ENCODE measurements at places on chromosomes 6 and 20.

DNA sequence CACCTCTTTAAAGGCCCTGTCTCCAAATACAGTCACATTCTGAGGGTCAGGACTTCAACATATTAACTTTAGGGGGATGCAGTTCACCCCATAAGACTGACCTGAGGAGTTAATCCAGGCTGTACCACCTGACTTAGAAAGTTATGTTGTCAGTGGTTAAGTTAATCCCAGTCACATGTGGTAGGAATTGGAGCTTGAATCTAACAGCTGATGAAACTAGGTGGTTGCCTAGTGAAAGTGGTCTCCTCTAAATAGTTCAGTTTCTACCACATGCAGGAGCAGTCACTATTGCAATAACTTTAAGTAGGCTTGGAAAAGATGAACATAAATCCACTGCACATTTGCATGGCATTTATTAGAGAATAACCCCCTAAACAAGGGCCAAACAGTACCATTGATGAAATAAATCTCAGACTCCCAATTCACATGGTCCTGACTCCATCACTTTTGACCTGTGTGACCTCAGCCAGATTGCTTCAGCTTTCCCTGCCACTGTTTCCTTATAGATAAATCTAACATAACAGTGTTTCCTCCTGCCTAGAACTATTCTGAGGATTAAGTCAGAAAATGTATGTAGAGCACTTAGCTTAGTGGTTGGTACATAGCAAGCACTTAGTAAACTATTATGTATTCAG lies 20.1 kb downstream of the SAMD5 start:
- no peak for DNase-seq

DNA sequence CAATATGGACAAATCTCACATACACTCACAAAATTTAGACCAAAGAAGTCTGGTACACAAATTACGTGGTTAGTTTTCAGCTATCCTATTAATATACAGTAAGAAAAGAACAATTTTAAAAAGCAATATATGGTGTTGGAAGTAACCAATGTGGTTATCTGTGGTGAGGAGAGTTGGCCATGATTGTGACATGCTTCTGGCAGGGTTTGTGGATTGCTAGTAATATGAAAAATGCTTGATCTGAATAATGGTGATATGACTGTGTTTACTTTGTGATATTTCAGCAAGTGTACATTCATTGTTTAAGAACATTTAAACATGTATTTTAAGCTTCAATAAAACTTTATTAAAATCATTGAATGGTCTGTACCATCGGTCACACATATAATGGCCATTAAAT lies 99.1 kb downstream of the ADGB start:
- DNase-seq: no peak

- peak; percentile 31 for DNase-seq
Observed at GRCh38 chr6:122869437-122870024, 80.5 kb downstream of the SMPDL3A start.

DNA sequence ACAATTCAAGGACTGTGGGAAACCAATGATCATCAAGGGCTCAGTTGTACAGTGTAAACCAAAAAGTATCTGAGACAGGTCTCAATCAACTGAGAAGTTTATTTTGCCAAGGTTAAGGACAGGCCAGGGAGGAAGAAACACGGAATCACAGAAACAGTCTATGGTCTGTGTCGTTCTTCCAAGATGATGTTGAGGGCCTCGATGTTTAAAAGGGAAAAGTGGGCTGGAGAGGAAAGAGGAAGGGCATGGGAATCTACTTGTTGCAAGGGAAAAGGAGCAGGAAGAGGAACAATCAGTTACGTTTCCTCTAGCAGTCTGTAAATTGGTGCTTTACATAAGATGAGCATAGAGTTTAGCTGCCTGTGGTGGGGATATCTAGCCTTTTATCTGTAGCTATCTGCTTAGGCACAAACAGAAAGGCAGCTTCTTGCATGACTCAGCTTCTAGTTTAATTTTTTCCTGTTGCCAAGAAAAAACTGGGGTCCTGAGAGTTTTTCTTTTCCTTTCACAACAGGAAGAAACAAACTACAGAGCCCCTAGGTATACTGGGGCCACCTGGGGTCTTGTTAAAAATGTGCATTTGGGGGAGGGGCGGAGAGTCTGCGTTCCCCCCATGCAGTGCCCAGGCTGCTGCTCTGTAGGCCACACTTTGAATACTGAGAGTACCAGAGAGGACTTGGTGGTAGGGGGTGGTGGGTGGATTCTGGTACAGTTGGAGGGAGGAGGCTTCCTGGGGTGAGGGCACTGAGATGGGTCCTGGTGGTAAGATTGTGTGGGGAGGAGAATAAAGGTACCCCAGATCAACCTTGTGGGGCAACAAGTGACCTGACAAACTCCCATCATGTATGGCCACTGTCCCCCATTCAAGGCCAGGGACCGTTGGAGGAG lies 35.3 kb upstream of the EZR start:
- peak; percentile 67 for DNase-seq

DNA sequence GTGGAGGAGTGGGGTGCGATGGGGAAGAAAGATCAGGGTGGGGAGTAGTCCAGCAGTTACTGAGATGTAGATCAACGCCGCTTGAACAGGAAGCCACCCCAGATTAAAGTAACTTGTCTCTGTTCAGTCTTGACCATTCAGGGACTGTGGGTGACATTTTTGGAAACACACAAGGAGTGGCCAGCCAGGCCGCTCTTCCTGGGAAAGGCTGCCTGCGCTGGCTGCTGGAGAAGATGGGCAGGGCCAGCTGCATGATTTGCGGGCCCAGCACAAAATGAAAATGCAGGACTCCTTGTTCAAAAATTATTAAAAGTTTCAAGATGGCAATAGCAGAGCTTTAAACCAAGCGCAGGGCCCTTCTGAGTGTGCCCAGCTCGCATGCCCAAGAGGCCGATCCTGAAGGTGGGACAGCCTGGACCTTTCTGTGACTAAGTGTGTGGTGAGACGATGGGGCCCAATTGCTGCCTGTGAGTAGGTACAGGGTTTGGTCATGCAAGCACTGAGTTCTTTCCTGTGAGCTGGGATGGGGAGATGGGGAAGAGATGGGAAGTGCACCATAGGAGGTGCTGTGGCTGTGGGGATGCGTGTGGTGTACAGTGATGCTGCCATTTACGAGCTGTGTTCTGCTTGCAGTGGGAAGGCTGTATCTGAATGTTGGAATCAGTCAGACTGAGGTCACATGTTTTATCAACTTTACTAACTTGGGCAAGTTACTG lies 51.3 kb downstream of the DAAM2 start:
- peak; percentile 48 for DNase-seq

DNA sequence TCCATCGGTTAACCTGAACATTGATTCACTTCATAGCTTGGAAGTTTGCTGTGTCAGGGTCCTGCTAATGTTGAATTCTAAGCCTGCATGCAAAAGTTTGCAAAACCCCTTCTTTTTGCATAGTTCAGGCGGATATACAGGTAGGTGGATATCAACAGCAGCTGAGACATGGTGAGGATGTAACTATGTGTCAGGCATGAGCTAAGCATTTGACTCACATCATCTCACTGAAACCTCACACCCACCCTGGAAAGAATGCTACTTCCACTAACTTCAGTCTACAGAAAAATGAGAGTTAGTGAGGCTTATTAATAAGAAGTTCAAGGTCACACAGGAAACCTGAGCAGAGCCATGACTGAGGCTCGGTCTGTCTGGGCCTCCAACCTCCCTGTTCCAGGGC lies 276.9 kb downstream of the BMP7 start:
- DNase-seq: peak; percentile 16

DNA sequence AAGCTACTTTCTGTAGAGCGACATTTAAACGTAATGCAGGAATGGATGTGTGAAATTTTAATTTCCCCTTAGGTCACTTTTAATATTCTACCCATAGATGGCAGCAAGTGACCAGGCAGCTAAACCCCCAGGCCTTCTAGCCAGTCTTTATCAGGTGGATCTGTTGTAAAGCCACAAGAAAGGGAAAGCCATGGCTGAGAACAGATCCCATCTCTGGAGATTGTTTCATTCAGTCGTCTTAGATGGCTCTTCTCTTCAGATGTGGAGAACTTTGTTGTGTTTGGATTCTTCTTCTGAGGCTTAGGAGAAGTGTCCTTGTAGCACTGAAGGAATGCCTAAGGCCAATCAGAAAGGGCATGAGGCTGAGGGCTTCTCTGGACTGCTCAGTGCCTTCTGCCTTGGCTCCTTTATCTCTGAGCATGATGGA lies 15.8 kb upstream of the RNF182 start:
- peak; percentile 65 for DNase-seq

DNA sequence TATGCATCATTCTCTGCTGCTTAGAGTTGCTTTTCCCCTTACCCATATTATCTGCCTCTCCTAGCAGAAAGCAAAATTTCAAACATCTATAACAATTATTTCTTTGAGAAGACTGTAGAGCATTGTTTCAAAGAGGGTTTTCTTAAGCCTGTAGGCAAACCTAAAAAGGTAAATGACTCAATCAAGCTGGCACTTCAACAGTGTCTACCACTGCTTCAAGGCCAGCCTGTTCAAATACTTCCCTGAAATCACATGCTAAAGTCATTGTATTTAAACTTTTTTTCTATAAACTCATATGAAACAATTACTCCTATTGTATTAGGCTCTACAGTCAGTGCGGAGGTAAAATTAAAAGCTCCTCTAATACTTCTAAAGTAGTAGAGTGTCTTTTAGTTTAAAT lies 87.1 kb downstream of the OGFRL1 start:
- DNase-seq: no peak

- no peak for DNase-seq
Observed at GRCh38 chr6:145275787-145276186, 459.5 kb downstream of the EPM2A start.

DNA sequence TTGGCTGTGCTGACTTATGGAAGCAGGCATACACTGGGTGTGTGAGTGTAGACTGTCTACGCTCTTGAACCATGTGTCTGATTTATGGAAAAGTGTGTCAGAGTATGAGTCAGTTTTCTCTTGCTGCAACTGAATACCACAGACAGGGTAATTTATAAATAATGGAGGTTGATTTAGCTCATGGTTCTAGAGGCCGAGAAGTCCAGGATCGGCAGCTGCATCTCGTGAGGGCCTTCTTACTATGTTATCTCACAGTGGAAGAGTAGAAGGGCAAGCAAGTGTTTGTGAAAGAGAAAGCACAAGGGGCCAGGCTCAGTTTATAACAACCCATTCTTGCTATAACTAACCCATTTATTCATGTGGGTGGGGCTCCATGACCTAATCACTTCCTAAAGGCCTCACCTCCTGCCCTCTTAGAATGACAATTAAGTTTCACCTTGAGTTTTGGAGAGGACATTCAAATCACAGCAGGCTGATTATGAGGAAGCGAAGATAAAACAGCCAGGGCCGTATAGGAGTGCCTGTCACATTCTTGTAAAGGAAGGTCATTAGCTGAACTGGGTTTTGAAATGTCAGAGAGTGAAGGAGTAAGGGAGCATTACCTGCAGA lies 6.7 kb downstream of the GPR31 start:
- DNase-seq: no peak

GRCh38 chr6:137950581-137950980 lies 83.5 kb downstream of the TNFAIP3 start:
- DNase-seq: no peak

DNA sequence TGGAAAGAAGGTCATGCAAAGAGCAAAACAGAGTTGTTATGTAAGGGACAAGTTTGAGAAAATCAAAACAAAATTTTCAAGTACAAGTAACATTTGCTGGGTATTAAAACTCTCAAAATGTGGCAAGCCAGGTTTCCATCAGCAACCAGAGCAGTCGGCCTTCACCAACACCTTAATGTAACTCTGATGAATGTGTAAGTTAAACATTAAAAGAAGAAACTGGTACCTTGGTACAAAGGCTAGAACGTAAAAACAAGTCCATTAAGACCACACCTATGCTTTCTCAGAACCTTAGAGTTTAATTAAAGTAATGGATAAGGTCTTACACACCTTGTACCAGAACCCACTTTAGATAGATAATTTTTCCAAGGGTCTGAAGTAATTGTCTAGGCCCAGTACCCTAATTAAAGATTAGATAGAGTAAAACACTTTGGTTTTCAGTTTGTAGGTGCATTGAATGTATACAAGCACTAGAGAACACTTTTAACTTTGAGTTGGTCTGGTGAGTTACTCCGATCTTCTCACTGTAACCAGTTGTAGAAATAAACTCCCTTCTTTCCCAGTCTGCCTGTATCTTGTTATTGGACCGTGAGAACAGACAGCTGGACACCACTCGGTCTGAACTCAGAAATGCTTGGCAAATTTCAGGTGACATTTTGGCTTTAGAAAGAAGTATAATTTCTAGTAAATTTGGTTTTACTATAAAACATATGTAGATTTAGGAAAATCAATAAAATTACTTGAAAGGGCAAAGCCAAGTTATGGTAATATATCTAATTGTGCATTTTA lies 319.4 kb downstream of the HTR1B start:
- DNase-seq: no peak

DNA sequence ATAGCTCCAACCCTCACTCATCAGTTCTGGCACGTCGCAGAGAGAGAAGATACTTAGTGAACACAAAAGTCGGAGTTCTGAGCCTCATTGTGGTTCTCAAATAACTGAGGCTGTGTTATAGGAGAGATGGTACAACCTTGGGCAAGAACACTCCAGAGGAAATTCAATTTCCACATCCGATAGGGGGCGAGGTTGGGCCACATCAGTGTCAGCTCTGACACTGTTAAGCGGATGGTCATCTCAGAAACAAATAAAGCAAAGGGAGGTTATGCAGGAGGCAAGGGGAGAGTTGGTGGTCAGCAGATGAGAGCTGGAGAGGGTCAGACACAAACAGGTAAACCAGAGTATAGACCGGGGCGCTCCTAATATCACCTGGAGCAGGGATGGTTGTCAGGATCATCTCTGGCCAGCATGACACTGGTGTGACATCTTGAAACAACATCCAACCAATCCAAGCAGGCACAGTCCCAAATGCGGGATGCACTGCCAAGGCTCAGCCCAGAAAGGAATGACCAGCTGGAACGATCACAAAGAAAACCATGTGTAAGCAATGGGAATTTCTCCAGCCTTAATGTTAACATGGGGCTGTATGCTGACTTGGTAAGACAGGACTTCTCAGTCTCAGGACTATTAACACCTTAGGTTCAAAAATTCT lies 331.8 kb downstream of the HACE1 start:
- peak; percentile 33 for DNase-seq

- DNase-seq: peak; percentile 82
Observed at GRCh38 chr6:25202504-25202903, 76.7 kb upstream of the CARMIL1 start.

DNA sequence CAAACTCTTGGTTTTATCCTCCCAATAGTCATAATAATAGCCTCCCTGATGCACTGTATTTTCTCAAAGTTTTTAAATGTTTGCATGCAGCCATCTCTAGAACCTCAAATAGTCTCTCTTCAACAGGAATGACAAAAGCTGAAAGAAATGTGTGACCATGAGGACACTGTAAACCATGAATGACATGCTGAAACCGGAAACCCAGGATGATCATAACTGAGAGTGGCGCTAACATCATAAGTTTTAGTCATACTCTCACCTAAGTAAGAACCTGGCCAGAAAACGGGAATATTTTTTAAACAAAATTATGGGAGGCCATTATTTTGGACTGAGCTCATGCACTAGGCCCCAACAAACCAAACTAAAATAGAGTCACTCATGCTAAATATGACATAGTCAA lies 278.4 kb upstream of the STXBP5 start:
- no peak for DNase-seq

GRCh38 chr20:3749689-3750531 lies 17.4 kb downstream of the HSPA12B start:
- no peak for DNase-seq
